ENCODE measurements at places on chromosomes 5 and 9. TPM values are rescaled to one million over a fixed set of nuclear protein-coding genes. Genes with fewer than 3 reads are reported as not detected.

Gene LMX1B
- 15.9 TPM for polyA plus RNA-seq

Gene TRAPPC13
- polyA plus RNA-seq: 25.7 TPM

Gene TRIM7
- 0.33 TPM for polyA plus RNA-seq

Gene TMEM8B
- polyA plus RNA-seq: 28.9 TPM

Gene IRX4
- 0.39 TPM for polyA plus RNA-seq

Gene ADAMTS2
- polyA plus RNA-seq: 9.9 TPM

Gene SHISAL2B
- not detected for polyA plus RNA-seq

Gene PPP3R2
- polyA plus RNA-seq: not detected

Gene SGCD
- polyA plus RNA-seq: 5.0 TPM

GRCh38 chr9:112664531-112664930 is 53.4 kb downstream of the INIP start:
- DNase-seq: no peak

GRCh38 chr9:68515326-68516017 is 25.2 kb downstream of the TMEM252 start:
- DNase-seq: no peak

DNA sequence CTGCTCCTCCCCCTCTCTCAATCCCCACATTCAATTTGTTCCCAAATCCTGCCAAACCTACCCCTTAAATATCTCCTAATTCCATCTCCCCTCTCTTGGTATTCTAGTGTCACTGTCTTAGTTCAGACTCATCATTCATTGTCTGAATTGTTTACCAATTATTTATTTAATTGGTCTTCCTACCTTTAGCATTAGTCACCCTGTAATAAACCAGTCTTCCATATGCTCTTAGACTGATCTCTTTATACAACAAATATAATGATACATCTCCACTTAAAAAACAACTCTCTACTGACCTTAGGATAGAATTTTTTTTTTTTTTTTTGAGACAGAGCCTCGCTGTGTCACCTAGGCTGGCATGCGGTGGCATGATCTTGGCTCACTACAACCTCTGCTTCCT is 51.4 kb downstream of the RFK start:
- DNase-seq: no peak

DNA sequence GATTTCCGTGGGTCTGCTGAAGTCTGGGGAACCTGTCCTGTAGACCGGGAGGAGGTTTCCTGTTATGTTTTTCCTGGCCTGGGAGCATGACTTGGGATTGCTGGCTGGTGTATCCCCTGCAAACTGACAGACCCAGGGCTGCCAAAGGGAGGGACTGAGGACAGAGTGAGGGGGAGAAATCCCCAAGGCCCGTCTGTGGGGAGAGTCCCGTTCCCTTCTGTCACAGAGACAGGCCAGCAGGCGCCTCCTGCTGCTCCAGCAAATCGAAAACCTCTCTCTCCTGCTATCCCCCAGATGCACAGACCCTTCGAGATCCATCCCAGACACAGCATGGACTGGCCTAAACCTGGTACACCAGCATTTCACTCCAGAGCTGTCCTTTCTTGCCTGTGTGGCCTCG is 56.2 kb upstream of the ALDH1B1 start:
- DNase-seq: no peak

DNA sequence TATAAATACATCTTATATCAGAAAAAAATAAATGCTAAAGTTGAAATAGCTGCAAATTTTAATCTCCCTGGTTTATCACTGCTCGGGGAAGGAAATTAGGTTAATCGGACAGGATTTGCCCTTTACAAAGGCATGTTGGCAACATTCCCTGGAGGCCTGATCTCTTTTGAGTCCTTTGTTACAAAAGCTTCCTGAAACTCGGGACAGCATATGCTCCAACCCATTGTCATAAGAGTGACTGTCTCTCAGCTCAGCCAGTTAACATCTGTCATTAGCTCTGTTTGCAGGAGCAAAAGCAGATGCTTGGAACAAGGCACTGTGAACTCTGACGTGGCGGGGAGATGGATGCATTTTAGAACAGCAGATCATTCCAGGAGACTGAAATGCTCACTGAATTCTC is 80.6 kb downstream of the MYO10 start:
- DNase-seq: no peak

GRCh38 chr5:179253730-179254129 is 91.5 kb downstream of the ADAMTS2 start:
- DNase-seq: no peak

- no peak for DNase-seq
Observed at GRCh38 chr5:154078272-154078671, 39.5 kb downstream of the MFAP3 start.

DNA sequence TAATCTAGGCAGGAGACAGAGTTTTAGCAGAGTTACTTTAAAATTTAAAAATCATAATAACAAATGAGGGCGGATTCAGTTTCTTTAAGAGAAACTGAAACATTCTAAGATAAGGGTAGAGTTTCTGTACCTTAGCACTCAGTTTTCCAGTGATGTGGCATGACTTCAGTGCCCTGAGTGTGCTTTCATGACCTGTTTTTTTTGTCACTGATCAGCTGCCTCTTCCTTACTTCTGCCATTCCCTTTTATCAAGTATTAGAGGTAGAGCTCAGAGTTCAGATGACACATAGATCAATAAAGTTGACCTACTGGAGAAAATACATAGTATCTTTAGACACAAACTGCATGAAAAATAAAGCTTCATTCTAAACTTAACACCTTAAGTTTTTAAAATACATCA is 82.3 kb downstream of the ERMP1 start:
- no peak for DNase-seq

- no peak for DNase-seq
Observed at GRCh38 chr9:113548221-113549041, 84.9 kb downstream of the RGS3 start.

- no peak for DNase-seq
Observed at GRCh38 chr5:172561151-172561550, 79.9 kb upstream of the NEURL1B start.

- DNase-seq: no peak
Observed at GRCh38 chr5:163473635-163474243, 13.3 kb downstream of the HMMR start.

GRCh38 chr5:20556115-20556763 is 568.2 kb upstream of the CDH18 start:
- DNase-seq: no peak

DNA sequence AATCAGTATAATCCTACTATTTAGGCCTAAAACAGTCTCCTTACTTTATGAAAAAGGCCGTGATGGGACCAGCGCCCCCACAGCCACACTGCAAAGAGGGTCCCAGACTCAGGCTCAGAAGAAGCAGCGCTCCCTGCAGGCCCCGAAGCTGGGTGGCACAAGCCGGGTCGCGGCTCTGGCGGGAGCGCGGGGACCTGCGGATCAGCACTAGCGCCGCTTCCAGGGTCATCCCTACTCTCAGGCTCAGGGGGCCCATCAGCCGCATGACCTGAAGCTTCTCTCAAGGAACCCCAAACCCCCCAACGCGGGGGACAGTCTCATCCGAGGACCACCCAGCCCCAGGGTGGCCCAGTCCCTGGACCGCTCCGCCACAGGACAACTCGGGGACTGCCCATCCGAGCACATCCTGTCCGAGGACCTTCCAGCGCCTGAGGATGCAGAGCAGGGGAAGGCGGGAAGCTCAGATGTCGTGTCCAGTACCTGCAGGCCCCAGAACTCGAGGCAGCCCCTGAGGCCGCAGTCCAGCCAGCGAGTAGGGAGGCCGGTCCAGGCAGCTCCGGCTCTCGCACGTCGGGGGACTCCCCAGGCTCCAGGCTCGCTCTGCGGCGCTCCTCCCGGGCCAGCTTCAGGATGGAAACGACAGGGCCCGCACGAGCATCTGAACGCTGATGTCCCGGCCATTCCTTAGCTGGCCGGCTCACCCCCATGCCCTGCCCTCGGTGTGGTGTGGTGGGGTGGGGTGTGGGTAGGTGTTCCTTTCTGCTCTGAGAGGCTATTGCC is 32.4 kb upstream of the CDK20 start:
- DNase-seq: no peak

DNA sequence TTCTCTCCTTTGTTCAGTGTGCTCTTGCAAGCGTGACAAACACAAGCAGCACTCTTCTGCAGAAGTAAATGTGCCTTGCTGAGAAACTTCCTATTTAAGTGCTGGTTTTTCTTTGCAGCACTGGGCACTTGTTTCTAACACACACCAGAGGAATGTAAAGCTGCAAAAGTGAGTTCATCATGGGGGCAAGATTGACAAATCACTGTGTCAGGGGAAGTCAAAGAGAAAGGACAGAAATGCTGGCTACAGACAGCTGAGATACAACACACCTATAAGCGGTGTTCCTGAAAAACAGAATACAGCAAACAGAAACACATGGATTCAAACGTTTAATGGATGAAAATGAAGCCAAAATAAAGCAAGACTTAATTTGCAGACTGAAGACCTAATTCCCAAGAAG is 19.6 kb downstream of the ROR2 start:
- no peak for DNase-seq

DNA sequence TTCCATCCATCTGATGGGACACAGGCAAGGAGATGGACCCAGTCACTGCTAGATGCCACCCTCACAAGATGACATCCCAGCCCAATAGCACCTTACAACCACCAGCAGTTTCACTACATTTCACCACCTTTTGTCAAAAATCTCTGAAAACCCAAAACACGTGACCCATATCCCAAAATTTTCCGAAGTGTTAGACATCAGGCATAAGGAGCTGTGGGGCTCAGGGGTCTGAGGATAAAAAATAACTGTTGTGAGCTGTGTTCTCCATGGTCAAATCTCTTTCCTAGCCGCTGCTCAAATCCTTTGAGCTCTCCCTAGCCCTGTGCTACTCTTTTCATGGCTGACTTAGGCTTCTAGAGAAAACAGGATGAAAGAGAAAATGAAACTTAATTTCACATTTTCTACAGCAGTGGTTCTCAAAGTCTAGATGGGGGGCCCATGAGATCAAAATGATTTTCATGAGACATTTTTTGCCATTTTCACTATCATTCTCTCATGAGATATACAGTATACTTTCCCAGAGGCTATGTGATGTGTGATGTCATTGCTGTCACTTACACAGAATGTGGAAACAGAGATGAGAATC is 40.7 kb downstream of the TIMD4 start:
- no peak for DNase-seq

DNA sequence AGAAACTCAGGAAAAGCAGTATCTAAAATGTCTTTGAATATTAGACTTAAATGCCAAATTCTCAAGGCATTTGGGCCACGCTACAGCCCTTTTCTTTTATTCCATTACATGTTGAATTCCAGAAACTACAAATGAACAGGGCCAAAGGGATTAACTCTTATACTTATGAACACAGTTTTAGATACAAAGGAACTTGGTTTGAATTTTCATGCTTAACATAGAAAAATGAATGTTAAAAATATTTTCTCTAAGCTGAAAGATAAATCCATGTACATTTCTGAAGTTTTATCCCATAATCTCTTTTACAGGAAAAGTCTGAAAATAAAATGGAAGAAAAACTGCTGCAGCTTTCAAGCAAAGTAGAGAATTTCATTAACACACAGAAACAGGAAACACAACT is 56.8 kb downstream of the FAM81B start:
- no peak for DNase-seq

DNA sequence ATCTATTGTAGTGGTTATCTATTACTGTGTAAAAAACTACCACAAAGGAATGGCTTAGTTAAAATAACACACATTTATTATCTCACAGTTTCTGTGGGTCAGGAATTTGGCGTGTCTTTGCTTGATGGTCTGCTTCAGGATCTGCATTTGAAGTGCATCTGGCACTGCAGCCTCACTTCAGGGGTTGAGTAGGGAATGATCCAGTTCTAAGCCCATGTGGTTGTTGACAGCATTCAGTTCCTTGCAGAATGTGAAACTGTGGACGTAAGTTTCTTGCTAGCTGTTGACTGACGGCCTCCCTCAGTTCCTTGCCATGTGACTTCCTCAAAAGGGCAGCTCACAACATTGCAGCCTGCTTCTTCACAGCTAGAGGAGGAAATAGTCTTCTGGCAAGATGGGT is 2.1 kb upstream of the OGN start:
- DNase-seq: no peak

GRCh38 chr9:135008416-135008815 is 79.1 kb upstream of the OLFM1 start:
- DNase-seq: no peak

DNA sequence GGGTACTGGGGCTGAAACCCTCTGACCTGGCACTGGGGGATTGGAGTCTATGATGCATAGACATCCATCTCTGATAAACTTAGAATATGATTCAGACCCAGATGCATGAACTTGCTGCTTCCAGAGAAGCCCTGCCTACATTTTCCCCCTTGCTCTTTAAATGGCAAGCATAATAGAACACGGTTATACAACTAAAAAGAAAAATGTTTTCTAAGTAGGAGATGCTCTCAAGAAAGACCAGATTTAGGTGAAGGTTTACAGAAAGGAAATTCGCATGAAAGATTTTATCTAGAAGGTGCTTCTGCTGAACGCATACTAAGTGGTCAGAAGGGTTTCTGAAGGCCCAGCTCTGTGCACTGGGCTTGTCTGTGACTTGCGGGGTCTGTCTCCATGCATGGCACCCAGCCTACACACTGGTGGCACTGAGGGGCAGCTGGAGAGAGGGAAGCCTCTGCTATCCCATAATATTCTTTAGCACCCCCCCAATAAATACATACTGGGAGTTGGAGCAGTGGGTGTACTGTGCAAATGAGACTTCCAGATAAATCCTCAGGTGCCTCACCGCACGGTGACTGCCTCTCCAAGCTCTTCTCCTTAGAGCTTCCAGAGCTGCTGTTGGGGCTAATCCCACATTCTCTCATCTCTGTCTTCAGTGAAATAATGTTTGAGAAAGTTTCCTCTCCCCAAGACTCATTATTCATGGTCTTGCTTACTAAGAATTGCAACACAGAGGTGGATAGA is 114.6 kb downstream of the FSTL4 start:
- no peak for DNase-seq

DNA sequence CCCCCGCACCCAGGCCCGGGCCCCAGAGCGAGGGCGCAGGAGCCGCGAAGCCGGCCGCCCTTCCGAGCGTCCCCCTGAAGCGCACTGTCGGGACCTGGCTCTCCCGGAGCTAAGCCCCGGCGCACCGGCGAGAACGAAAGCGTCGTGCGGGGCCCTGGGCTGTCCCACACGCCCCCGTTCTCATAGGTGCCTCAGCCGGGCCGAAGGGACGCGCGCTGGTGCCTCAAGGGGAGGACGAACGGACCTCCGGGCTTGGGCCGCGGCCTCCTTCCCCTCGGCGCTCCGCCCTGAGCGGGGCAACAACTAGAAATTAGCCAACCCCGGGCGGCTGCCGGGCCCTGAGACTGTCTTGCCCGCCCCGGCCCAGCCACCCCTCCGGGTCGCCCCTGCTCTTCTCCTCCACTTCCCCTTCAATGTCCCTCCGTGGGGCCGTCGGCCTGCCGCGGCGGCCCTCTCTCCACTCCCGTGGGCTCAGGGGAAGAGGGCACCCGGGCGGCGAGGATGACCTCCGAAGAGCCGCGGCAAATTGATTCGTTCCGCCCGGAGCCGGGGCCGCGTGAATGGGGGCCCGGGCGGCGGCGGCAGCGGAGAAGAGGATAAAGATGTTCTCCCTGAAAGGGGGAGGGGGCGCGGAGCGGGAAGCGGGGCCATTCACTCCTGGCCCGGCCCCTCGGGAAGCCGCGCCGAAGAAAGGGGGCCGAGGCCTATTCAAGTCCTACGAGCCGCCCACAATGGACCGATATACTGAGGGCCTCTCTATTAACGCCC is 3.5 kb upstream of the PRDM12 start:
- no peak for DNase-seq

- DNase-seq: no peak
Observed at GRCh38 chr5:76757049-76757448, 41.1 kb downstream of the F2R start.

Data from renal cortex interstitium (tissue), 15 donors.